GM12878 (cell line): ENCODE measurements at places on chromosomes 12 and 14. TPM values are rescaled to one million over a fixed set of nuclear protein-coding genes. Genes with fewer than 3 reads are reported as not detected.

DNA sequence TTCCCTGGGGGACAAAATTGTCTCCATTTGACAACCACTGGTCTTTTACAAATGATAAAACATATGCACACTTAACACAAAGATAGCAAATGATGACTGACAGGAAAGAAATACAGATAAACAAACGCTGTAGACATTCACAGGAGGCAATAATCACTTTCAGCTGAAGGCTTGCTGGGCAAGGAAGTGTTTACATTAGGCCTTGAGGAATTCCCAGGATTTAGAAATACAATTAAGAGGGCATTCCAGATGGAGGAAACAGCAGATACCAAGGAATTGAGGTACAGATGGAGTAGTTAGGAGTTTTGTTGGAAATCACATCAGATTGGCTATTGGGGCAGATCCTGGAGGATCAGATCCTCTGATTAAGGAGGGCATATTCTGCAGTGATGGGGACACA lies 93.9 kb downstream of the DYRK2 start:
- DNase-seq = no peak

- no peak for DNase-seq
Observed at GRCh38 chr12:10331642-10332239, 24.1 kb downstream of the KLRD1 start.

DNA sequence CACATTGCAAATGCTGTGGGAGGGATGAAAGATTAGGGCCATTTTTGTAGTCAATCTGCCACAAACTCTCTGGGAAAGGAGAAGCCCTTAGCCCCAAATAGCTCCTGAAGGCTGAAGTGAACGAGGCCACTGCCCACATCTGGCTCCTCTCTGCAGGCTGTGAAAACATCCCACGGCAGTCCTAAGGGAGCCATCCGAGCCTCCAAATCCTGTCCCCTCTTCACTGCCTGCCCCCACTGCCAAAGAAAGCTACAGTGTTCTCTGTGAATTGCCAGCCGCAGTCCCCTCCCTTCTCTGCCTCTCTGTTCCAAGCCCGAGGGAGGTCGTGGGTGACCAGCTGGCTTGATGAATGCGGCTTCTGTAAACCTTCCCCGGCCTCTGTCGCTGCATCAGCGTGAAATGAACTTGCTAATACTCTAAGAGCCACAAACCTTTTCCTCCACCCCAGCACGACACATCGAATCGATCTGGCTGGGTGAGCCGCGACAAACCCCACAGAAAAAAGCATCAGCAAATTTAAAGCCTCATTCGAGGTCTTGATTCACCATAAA lies 180.7 kb upstream of the NRXN3 start:
- DNase-seq = no peak

- no peak for DNase-seq
Observed at GRCh38 chr14:34782031-34782430, 67.6 kb upstream of the CFL2 start.

- no peak for DNase-seq
Observed at GRCh38 chr14:90782892-90783291, 33.3 kb downstream of the TTC7B start.

DNA sequence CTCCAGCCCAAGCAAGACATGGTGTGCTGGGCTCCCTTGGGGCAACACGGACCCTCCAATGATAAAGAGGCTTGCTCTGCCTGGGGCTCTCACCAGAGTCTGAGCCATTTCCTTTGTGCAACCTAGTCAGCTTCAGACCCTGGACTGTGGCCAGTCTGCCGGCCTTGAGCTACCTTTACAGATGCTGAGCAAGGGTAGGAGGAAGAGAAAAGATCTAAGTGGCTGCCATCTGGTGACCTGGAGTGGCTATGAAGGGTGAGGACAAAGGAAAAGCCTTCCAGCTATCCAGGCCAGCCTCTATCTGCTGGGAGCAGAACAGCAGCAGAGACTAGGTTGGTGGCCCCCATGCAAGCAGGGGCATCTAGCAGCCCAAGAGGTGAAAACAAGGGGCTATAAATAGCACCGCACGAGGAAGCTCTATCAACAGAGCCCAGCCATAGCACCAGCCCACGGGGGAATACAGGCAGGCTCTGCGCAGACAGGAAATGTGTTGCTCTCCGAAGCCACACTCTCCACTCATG lies 230.1 kb downstream of the FOXN3 start:
- no peak for DNase-seq

GRCh38 chr14:25062022-25062321 lies 12.0 kb upstream of the STXBP6 start:
- DNase-seq = no peak

- no peak for DNase-seq
Observed at GRCh38 chr12:27968972-27969623, 3.4 kb downstream of the PTHLH start.

GRCh38 chr12:1281683-1282366 lies 290.8 kb downstream of the ERC1 start:
- DNase-seq = no peak

- no peak for DNase-seq
Observed at GRCh38 chr14:20477211-20477876, 8.1 kb downstream of the PNP start.

DNA sequence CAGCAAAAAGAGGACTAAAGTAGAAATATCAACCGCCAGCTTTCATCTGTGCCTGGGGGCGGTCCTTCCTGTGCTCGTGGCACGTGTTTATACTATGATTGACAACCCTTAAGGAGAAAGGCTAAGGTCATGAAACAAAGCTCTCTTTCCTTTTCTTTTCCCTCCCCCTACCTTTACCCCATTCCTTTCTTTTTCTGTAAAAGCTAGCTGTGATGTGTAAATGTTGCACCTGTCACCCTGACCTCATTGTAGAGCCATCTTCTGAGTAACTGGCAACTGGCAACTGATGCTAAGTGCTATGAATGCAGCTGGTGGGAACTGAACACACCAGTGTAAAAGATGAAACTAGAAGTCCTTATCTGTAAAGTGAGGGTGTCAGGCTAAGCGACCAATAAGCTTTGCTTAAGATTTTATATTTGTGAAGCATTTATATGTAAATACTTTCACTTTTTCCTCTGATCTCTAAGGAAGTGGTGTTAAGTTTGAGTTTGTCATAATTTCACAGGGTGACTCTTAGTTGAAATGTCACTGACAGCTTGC lies 102.8 kb upstream of the BCAT1 start:
- DNase-seq = peak; percentile 84

DNA sequence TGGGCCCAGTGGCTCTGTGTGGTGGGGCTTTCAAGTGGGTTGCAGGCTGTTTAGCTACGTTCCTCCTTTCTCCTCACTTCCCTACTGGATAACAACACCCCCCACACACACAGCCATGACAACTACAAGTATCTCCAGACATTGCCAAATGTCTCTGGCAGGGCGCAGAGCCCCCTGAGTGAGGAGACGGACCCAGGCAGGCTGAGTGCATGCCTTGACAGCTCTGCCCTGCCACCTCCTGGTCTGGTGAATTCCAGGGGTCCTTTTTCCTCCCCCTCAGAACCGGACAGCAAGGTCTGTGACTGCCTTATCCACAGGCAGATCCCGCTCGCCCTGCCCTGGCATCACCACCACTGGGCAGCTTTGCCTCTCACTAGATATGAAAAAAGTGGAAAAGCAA lies 276.5 kb downstream of the TMEM132C start:
- DNase-seq = no peak

The HOXC4 gene
- 11.1 and 11.4 TPM in 2 replicates for total RNA-seq

The TMEM63C gene
- 0.74 and 1.3 TPM in 2 replicates for total RNA-seq

The CCDC177 gene
- total RNA-seq = not detected in 2 replicates

The CCDC38 gene
- 0.08 TPM in 1 of 2 replicates, not detected in the other for total RNA-seq

The ZC3H10 gene
- total RNA-seq = 6.4 and 7.0 TPM in 2 replicates

The LRP1-AS gene
- not detected in 2 replicates for total RNA-seq
